ENCODE measurements at places on chromosomes 12 and 14. TPM values are rescaled to one million over a fixed set of nuclear protein-coding genes. Genes with fewer than 3 reads are reported as not detected.

GRCh38 chr12:3727877-3728632 lies 24.9 kb downstream of the CRACR2A start:
- H3K27ac ChIP-seq = no peak overlapping the region
- DNase-seq = no peak
- H3K27me3 ChIP-seq = no peaks in the 10 kb centered on the region
- H3K4me3 ChIP-seq = no peak overlapping the region
- no peaks in the 10 kb centered on the region for H3K36me3 ChIP-seq
- H3K4me1 ChIP-seq = no peaks in the 10 kb centered on the region

DNA sequence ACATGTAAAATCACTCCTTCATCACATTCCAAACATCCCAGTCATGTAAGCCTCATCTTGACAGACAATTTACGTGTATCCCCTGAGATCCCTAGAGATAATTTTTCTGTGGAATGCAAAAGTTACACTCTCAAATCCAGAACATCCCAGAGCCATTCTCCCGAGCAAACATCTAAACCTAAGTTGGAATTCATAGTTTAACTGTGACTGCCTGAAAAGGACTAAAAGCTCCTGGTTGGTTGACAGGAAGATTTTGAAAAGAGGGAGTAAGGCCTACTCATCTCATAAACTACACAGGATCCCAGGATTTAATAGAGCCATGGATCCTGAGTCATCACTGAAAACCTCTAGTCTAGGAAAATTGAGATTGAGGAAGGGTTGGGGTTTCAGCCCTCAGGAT lies 123.6 kb downstream of the SCN8A start:
- DNase-seq = no peak
- no peaks in the 10 kb centered on the region for H3K36me3 ChIP-seq
- H3K27ac ChIP-seq = no peak overlapping the region
- H3K4me1 ChIP-seq = no peaks in the 10 kb centered on the region
- H3K27me3 ChIP-seq = no peaks in the 10 kb centered on the region

DMAC2L gene
- 19.2 TPM for total RNA-seq

DNA sequence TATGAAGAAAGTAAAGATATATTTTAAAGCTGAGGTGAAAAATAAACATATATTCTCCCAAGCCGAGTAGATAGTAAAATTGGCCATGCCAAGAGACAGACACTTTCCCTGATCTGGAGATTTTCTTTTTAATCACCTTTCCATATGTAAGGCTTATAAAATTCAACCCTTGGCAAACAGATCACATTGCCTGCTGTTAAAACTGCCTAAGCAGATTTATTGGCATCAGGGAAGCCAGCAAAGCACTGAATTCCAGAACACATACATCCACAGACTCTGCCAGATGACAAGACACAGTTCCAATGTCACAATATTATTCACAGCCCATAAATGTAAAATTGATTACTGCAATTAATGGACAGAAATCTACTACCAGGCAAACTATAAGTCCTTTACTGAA lies 78.2 kb upstream of the GARIN2 start:
- H3K4me1 ChIP-seq = no peaks in the 10 kb centered on the region
- H3K27ac ChIP-seq = no peak overlapping the region
- H3K4me3 ChIP-seq = no peak overlapping the region
- H3K27me3 ChIP-seq = no peaks in the 10 kb centered on the region

DNA sequence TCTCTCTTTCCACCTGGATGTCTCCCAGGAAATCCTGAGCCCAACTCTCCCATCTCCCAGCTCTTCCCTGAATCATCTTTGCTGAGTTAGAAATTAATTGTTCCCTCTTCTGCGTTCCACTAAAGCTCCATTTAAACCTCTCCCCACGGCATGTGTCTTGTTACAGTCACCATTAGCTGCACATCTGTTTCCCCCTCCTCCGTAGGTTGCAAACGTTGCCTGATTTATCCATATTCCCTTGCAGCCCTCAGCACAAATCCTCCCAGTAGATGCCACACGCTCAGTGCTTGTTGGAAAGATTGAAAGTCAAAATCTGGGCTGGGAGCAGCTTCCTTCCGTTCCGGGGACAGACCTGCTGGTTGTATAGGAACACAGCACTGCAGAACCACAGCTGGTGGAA lies 90.4 kb downstream of the SLC24A4 start:
- H3K27me3 ChIP-seq = no peaks in the 10 kb centered on the region
- no peak for DNase-seq
- no peak overlapping the region for H3K4me3 ChIP-seq
- peaks cover 8% of the 10 kb centered on the region for H3K4me1 ChIP-seq
- H3K36me3 ChIP-seq = no peaks in the 10 kb centered on the region
- H3K27ac ChIP-seq = no peak overlapping the region

DIO3 gene
- total RNA-seq = 1.3 TPM

GRCh38 chr14:39582028-39582654 lies 149.9 kb upstream of the FBXO33 start:
- H3K4me3 ChIP-seq = no peak overlapping the region
- no peaks in the 10 kb centered on the region for H3K36me3 ChIP-seq
- H3K27me3 ChIP-seq = no peaks in the 10 kb centered on the region
- no peaks in the 10 kb centered on the region for H3K4me1 ChIP-seq
- no peak for DNase-seq

SERPINA12 gene
- not detected for total RNA-seq

GRCh38 chr12:52837781-52838608 lies 3.9 kb upstream of the KRT79 start:
- H3K4me3 ChIP-seq = no peak overlapping the region
- H3K4me1 ChIP-seq = no peaks in the 10 kb centered on the region
- no peak overlapping the region for H3K27ac ChIP-seq
- H3K36me3 ChIP-seq = no peaks in the 10 kb centered on the region
- H3K27me3 ChIP-seq = peaks cover 45% of the 10 kb centered on the region

DNA sequence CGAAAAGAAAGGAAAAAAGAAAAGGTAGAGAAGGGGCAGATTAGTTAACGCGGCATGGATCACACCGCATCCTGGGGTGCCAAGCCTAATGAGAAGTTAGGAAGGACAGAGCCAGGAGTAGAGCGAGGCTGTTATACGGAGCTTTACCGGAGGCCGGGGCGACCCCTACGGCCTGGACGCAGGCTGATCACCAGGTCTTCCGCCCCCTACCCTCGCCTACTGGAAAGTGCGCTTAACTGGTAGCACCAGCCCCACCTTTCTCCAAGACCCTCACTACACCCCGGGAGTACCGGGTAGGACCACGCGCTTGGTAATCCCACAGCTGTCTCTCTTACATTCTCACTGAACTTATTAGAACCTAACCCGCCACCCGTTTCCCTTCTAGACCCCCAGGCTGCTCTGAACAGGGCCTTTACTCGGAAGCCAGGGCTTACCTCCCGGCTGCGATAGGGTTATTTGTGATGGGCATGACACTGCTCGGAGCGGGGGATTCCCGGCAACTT lies 33.8 kb downstream of the WBP11 start:
- peak overlapping the region; percentile 98 for H3K27ac ChIP-seq
- H3K4me3 ChIP-seq = peak overlapping the region; percentile 80

DNA sequence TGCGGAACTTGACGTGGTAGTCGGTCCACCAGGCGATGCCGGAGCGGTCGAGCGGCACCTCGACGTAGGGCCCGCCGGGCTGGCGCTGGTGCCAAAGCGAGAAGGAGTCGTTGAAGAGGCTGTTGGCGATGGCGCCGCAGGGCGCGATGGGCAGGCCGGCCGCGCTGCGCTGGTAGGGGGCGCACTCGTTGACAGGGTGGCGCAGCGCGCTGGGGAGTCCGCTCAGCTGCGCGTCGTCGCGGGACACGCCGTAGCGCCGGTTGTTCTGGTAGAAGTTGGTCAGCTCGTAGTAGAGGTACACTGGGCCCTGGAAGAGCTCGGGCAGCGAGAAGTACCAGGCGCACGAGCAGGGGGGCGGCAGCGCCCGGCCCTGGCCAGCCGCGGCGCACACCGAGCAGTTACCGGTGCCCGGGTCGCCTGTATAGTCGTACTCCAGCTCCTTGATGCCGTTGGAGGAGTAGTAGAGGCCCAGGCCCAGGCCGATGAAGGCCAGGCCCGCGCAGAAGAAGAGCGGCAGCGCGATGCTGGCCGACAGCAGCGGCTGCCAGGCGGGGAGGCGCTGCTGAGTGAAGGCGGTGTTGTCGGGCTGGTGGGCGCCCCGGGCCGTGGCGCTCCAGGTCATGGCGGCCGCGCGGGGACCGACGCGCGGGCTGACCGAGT lies 482 bp downstream of the TMEM30B start:
- DNase-seq = no peak
- H3K27ac ChIP-seq = peak overlapping the region; percentile 81
- H3K27me3 ChIP-seq = peaks cover 21% of the 10 kb centered on the region
- H3K4me1 ChIP-seq = peaks cover 18% of the 10 kb centered on the region

SDR9C7 gene
- not detected for total RNA-seq

GRCh38 chr14:32457213-32457920 lies 128.3 kb downstream of the AKAP6 start:
- H3K4me3 ChIP-seq = no peak overlapping the region
- H3K36me3 ChIP-seq = no peaks in the 10 kb centered on the region
- H3K27me3 ChIP-seq = no peaks in the 10 kb centered on the region
- DNase-seq = no peak

DNA sequence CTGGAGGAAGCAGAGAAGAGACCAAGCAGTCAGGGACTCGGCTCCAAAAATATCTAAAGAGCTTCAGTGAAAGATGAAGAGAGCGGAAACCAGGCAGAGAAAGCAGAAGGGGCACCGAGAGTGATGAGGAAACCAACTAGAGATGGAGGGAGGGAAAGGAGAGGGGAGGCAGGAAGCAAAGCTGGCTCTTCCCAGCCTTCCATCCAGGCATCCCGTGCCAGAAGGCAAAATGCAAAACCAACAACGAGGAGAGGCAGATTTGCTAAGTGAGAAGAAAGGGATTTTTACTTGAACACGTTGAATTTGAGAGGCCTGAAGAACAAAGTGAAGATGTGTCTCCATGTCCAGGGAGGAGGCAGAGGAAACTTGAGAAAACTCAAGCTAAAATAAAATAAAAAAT lies 90.1 kb downstream of the NUAK1 start:
- H3K27ac ChIP-seq = no peak overlapping the region
- peaks cover 5% of the 10 kb centered on the region for H3K27me3 ChIP-seq
- peak; percentile 74 for DNase-seq
- no peak overlapping the region for H3K4me3 ChIP-seq
- H3K36me3 ChIP-seq = no peaks in the 10 kb centered on the region
- H3K4me1 ChIP-seq = no peaks in the 10 kb centered on the region

DNA sequence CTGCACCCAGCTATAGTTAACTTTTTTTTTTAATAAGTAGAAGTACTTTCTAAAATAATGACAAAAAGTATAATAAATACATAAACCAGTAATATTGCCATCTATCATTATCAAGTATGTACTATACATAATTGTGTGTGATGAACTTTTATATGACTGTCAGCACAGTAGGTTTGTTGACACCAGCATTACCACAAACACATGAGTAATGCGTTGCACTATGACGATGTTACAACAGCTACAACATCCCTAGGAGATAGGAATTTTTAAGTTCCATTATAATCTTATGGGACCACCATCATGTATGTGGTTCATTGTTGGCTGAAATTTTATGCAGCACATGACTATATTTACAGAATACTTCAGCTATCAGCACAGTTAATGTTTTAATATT lies 62.9 kb upstream of the VSX2 start:
- no peaks in the 10 kb centered on the region for H3K36me3 ChIP-seq
- H3K27ac ChIP-seq = no peak overlapping the region
- DNase-seq = no peak
- H3K27me3 ChIP-seq = no peaks in the 10 kb centered on the region
- no peaks in the 10 kb centered on the region for H3K4me1 ChIP-seq

- peaks cover 18% of the 10 kb centered on the region for H3K4me1 ChIP-seq
- H3K4me3 ChIP-seq = no peak overlapping the region
- no peak for DNase-seq
- no peak overlapping the region for H3K27ac ChIP-seq
These were observed 1.8 kb upstream of the LARP4 start for GRCh38 chr12:50398931-50399330.

DNA sequence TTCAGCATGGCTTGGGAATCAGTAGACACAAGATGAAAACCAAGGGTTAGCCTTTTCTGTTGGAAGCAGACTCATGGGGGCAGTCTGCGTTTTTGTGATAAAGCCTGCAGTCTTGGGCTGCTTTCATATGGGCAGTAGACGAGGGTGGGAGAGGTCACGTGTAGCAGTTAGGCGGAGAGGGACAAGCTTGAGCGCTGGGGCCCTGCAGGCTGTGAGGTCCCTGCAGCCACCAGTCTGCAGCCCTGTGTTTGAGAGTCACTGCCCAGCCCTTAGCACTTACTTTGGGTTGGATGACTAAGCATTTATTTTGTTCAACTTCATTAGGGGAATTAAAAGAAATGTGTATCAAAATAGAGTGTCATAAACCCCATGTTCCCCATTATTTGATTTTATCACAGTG lies 37.2 kb downstream of the EP400 start:
- no peaks in the 10 kb centered on the region for H3K27me3 ChIP-seq
- H3K4me3 ChIP-seq = no peak overlapping the region
- peaks cover 100% of the 10 kb centered on the region for H3K36me3 ChIP-seq

GRCh38 chr12:70367258-70368141 lies 1.4 kb downstream of the KCNMB4 start:
- peaks cover 25% of the 10 kb centered on the region for H3K4me1 ChIP-seq
- peak overlapping the region; percentile 74 for H3K4me3 ChIP-seq
- no peaks in the 10 kb centered on the region for H3K27me3 ChIP-seq
- no peaks in the 10 kb centered on the region for H3K36me3 ChIP-seq
- no peak for DNase-seq

GRCh38 chr12:95443459-95443858 lies 30.5 kb upstream of the METAP2 start:
- no peak for DNase-seq
- no peaks in the 10 kb centered on the region for H3K36me3 ChIP-seq
- no peak overlapping the region for H3K4me3 ChIP-seq

- no peak overlapping the region for H3K4me3 ChIP-seq
- DNase-seq = no peak
- peaks cover 69% of the 10 kb centered on the region for H3K4me1 ChIP-seq
- H3K27ac ChIP-seq = no peak overlapping the region
- no peaks in the 10 kb centered on the region for H3K27me3 ChIP-seq
- H3K36me3 ChIP-seq = peaks cover 17% of the 10 kb centered on the region
These were observed 22.5 kb upstream of the HIGD1C start for GRCh38 chr12:50929831-50930230.

DNA sequence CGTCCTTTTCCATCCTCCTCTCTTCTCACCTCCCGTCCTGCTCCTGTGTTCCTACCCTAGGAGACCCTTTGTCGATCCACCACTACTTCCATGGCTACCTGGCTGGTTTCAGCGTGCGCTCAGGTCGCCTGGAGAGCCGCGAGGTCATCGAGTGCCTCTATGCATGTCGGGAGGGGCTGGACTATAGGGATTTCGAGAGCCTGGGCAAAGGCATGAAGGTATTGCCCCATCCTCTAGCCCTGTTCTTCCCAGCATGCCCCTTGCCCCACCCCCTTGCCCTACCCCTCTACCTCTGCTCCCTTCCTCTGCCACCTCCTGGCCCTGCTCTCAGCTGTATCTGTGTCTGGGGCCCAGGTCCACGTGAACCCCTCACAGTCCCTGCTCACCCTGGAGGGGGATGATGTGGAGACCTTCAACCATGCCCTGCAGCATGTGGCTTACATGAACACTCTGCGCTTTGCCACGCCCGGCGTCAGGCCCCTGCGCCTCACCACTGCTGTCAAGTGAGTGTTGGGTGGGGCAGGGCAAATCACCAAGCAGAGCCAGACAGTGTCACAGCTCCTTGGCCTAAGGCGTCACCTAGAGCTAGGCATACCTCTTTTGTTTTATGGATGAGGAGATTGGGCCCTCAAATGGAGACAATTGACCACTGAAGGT lies 12.8 kb downstream of the CLSTN3 start:
- no peak overlapping the region for H3K27ac ChIP-seq
- H3K4me3 ChIP-seq = no peak overlapping the region
- no peaks in the 10 kb centered on the region for H3K4me1 ChIP-seq
- H3K27me3 ChIP-seq = no peaks in the 10 kb centered on the region
- no peaks in the 10 kb centered on the region for H3K36me3 ChIP-seq

- no peaks in the 10 kb centered on the region for H3K27me3 ChIP-seq
- no peak overlapping the region for H3K27ac ChIP-seq
- H3K4me1 ChIP-seq = no peaks in the 10 kb centered on the region
- H3K36me3 ChIP-seq = no peaks in the 10 kb centered on the region
- no peak overlapping the region for H3K4me3 ChIP-seq
These were observed 841.1 kb downstream of the TMTC2 start for GRCh38 chr12:83527810-83528209.
